ENCODE measurements at places on chromosomes 1 and 21. TPM values are rescaled to one million over a fixed set of nuclear protein-coding genes. Genes with fewer than 3 reads are reported as not detected.

GRCh38 chr1:7335224-7335879 is 435.7 kb upstream of the VAMP3 start:
- no peak for DNase-seq

DNA sequence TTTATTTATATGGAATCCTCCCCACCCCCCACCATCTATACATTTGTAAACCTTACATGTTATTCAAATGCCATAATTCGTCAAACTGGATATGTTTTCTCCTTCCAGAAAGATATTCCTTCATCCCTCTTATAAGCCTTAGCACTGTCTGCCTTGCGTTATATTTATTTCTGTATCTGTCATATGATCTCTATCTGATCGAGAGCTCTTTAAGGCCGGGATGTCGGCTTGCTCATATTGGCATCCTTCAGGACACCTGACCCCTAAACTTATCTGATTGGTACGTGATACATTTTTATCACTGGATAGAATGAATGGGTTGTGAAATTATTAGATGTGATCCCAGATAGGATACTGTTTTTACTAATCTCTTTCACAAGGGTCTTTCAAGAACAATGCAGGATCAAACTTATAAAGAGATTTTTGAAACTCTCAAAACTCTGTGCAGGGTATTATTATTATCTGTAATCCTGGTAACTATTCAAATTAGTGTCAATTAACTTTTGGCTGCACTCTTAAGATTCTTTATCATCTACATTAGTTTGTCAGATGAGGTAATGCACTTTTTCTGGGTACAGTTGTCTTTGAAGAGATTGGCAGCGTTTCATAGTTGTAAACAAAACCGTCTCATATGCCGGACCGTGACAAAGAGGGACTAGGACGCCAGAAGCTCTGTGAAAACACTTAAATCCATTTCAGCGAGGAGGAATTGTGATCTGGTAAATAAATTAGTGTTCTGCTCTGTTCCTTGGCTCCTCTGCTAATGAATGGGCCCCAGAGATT is 152.0 kb downstream of the KIF26B start:
- no peak for DNase-seq

DNA sequence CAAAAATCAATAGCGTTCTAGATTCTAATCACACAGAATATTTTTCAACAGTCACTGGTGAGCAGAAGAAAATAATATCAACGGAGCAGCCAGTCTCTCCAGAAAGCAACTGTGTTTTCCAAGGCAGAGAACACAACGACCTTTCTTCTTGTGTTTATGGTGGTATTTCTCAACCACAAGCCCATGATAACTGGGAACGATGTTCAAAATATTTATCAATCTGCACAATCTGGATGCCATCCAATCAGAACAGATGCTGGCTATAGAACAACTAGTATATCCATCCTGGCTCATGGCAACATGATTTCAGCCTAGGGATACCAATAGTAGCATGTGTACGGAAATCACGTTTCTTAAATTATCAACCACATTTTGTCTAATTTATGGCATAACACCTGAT is 162.7 kb upstream of the RUNX1 start:
- DNase-seq, result no peak

Gene MYOC
- total RNA-seq, result not detected

DNA sequence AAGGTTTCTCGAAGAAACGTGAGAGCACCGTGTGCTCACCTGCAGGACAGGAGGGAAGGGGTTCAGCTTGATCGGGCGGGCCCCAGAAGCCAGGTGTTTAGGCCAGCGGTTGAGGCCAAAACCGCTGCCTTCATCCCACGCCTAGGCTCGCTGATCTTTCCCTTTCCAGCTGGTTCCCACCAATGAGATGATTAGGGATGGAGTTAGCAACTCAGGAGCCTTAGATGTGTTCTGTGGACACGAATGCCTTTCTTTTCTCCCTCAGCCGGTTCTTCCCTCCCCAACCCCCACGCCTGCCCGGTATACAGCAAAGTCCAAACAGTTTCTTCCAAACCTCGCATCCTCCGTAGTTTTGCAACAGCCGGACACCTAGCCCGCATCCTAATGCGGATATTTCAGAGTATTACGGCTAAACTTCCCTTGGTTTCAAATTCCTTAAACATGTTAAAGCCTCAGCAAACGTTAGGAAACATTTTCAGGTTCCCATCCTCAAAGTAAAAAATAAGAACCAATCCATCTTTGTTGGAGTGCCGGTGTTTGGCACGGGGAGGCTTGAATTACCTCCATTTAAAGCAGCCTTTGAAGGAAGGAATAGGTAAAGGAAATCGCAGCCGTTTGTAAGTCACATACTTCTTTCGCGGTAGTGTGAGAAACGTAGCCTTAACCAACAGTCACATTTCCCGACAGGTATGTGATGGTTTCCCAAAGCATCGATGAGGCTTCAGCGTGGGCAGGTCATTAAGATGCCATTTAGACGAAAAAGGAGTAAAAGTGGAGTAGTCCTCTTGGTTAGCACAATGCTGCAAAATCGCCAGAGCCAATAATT is 1.1 kb downstream of the LRRC8C start:
- peak; percentile 91 for DNase-seq

Gene LAPTM5
- 1.8 TPM for total RNA-seq

- no peak for DNase-seq
These were observed 107.5 kb downstream of the SLC44A5 start for GRCh38 chr1:75503221-75503974.

Gene EEIG2
- total RNA-seq, result 12.4 TPM

Gene MAP3K21
- total RNA-seq, result under 0.01 TPM

DNA sequence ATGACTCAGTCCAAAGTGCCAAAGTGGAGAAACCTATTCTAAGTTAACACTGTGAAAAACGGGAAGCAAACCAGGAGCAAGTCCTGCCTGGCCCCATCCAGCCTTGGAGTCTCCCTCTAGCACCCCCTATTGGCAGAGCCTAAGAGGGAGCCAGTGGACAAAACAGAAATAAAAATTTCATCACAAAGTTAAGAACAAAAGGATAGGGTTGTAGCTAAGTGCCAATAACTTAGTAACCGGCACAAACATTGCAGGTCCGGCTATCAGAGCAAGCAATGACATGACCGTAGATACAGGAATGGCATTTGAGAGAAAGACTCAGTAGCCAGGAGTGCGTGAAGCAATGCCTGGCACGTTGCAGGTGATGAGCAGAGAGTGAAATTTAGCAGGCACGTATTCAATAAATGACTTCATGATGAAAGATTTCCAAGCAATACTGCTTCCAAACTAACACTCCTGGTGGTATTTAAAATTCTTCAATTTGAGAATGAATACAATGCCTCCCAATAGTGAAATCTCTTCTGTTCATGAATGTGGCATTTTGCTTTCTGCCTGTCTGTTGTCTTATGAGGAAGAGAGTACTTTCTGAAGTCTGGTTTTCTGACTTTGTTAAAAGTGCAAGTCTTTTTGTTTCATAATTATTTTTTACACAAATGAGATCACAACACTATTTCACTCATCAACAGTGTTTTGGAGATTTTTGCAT is 391.0 kb downstream of the OMA1 start:
- DNase-seq, result no peak

DNA sequence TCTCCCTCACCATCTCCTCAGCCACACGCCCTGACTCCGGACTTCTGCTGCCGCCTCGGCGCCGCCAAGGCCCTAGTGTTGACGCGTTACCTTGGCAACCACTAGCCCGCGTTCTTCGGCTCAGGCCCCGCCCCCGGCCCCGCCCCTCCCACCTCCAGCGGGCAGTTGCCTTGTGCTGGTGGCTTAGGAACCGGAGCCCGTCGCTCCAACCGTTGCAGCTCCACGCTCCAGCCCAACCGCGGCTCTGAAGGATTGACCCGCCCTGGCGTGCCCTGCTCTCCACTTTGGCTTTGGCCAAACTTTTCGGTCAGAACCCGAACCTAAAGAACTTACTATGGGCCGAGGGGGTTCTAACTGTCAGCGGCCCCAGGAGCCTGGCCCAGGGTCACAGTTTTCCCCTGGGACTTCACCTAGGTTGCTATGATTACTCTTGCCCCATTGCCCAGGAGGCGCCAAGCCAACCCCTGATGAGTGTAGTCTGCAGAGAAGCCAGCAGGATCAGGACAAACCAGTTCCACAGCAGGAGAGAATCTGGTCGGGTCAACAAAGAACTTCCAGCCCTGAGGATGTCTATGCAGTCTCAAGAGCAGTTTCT is at the start of gene CFAP45:
TSS of gene CFAP45 (minus strand) at position 80 of the 595 bp plus-strand sequence. CDS start at position 13, 67 bp downstream.
- peak; percentile 93 for DNase-seq

DNA sequence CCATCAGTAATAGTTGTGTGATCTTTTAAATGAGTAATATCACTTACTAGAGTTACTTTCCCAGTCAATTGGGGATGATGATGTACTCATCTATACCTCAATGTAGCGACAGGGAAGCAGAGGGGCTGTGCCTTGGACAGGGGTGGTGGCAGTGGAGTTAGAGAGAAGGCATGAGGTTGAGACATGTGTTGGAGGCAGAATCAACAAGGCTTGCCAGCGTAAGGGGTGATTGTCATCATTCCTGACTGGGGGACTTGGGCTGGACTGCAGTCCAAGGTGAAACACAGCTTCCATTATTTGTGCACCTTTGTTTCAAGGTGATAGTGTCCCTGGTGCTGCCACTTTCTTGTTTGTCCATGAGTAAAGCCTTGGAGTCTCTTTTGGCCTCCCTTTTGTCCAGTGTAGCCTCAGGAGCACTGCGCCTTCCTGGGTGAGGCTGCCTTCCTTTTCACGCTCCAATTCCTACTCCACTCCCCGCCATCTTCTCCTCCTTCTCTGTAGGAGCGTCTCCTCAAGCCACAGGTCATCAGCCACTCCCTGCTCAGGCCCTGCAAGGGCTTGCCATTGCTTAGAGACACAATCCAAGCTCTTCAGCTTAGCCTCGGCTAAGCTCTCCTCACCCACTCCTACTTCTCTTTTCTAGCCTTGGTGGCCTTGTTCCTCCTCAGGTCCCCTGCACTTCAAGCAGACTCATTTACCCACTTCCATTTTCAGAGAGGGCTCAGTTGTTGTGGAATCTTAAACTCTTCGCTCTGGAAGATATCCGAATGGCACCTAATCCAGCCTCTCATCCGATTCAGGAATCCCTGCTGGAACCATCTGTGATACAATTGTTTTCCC is 77.6 kb upstream of the CD34 start:
- no peak for DNase-seq

DNA sequence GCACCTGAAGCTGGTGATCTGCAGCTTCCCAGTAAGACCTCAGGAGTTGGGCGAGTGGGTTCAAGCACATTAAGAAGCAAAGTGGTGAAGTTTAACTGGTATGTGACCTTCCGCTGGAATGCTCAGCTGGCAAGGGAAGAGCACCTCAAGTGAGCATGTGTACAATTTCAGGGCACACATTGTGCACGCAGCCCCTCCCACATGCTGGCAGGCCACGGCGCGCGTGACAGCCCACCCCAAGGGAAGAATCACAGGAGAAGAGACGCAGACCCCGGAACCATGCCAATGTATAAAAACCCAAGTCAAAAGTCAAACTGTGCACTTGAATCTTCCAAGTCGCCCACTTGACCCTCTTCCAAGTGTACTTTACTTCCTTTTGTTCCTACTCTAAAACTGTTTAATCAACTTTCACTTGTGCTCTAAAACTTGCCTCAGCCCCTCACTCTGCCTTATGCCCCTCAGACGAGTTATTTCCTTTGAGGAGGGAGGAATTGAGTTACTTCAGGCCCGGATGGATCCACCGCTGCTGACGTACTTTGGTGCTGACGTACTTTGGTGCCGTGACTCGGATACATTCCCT is 20.0 kb downstream of the LRRC3 start:
- DNase-seq, result peak; percentile 14

GRCh38 chr1:183370399-183371058 is 47.7 kb downstream of the NMNAT2 start:
- no peak for DNase-seq

Gene ETV3L
- not detected for total RNA-seq

GRCh38 chr1:177863796-177864195 is 106.1 kb downstream of the SEC16B start:
- DNase-seq, result no peak

DNA sequence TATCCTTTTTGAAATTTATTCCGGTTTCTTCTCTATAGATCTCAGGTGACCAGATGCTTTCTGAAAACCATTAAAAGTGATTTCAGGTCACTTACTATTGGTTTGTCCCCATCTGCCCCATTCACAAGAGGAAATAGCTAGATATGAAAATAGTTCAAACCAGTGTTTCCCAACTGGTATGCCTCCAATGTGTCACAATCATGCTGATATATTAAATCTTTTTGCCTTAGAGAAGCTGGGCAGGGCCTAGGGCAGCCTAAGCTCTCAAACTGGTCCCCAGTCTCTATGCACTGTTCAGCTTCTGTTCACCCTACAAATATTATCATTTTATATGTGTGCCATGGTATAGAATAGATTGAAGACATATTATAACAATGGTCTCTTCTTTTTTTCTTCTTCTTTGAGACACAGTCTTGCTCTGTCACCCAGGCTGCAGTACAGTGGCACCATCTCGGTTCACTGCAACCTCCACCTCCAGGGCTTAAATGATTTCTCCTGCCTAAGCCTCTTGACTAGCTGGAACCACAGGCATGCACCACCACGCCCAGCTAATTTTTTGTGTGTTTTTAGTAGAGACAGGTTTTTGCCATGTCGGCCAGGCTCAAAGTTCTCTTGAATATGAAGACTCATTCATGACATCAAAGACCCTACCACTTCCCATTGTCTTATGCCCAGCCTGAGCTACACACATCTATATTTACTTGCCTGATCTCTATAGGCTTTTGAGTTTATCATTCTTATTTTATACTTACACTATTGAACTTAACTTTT is 15.7 kb downstream of the PTPN22 start:
- no peak for DNase-seq

DNA sequence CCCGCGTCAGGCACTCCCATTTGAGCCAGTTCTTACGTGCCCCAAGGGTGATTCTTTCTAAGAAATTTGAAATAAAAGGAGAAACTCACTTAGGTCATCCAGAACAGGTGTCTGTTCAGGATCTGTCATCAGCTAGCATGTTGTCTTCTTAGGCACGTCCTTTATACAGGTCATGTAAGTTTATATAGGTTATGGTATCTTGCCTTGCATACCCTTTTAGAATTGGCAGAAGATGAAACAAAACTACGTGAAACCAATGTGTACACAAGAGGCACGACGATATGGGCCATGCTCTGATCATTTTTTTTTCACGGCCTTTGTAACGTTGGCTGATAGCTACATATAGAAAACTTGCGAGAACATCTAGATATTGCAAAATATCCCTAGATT is 579 bp upstream of the GTF2B start:
- DNase-seq, result no peak

Gene STIL
- 4.0 TPM for total RNA-seq

DNA sequence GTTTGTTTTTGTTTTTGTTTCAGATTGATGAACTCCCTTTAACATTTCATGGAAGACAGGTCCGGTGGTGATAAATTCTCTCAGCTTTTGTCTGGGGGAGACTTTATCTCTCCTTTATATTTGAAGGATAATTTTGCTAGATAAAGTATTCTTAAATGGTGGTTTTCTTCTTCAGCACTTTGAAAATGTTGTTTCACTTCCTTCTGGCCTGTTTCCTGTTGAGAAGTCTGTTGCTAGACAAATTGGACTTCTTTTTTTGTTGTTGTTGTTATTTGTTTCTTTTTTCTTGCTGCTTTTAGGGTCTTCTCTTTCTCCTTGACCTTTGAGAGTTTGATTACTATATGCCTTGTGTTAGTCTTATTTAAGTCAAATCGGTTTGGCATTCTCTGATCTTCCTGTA is 50.8 kb downstream of the CRP start:
- no peak for DNase-seq

GRCh38 chr1:93438716-93439115 is 9.2 kb upstream of the FNBP1L start:
- no peak for DNase-seq

Gene LYPD8
- not detected for total RNA-seq

Gene PDZK1
- total RNA-seq, result 0.29 TPM

GRCh38 chr1:240743705-240744104 is 131.8 kb upstream of the GREM2 start:
- DNase-seq, result peak; percentile 58
